MG63 (cell line): ENCODE measurements at places on chromosomes 16 and 17.
A peak's percentile ranks its signal among the peaks of the same experiment; 100 is the strongest.

GRCh38 chr17:7328840-7329373 is at the start of gene NEURL4:
NEURL4 (minus strand) TSS chr17:7329335; CDS start chr17:7329312, 23 bp downstream.
- DNase-seq, result no peak

- peak; percentile 52 for DNase-seq
Observed at GRCh38 chr17:64448665-64449512, at the start of gene MILR1. MILR1 (plus strand) TSS chr17:64449115; CDS start chr17:64449169, 54 bp downstream.

DNA sequence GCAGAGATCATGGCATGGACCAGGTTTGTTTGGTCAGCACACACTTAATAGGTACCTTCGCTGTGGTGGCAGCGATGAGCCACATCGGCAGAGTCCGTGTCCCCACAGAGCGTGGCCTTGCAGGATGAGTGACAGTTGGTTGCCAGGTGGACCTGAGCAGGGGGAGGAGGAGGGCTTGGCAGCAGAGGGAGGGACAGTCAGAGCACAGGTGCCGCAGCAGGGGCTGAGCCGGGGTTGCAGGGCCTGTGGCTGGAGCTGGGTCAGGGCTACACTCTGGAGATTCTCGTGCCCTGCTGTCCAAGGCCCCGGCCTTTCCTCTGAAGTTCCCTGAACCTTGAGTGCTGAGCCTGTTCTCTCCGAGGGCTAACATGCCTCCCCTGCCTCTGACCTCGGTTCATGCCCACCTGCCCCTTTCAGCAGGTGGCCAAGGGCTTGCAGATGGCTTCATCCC is 24.8 kb downstream of the POLR3E start:
- no peak for DNase-seq

DNA sequence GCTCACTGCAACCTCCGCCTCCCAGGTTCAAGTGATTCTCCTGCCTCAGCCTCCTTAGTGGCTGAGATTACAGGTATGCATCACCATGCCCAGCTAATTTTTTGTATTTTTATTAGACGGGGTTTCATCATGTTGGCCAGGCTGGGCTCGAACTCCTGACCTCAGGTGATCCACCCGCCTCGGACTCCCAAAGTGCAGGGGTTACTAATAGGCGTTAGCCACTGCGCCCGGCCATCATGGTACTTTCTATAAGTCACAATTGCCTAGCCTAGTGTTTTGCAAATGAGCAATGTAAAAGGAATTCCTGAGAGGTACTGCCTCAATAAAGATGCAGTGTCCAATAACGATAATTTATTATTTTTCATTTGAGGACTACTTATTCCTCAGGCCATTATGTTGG is 13.9 kb upstream of the PSMC3IP start:
- no peak for DNase-seq

DNA sequence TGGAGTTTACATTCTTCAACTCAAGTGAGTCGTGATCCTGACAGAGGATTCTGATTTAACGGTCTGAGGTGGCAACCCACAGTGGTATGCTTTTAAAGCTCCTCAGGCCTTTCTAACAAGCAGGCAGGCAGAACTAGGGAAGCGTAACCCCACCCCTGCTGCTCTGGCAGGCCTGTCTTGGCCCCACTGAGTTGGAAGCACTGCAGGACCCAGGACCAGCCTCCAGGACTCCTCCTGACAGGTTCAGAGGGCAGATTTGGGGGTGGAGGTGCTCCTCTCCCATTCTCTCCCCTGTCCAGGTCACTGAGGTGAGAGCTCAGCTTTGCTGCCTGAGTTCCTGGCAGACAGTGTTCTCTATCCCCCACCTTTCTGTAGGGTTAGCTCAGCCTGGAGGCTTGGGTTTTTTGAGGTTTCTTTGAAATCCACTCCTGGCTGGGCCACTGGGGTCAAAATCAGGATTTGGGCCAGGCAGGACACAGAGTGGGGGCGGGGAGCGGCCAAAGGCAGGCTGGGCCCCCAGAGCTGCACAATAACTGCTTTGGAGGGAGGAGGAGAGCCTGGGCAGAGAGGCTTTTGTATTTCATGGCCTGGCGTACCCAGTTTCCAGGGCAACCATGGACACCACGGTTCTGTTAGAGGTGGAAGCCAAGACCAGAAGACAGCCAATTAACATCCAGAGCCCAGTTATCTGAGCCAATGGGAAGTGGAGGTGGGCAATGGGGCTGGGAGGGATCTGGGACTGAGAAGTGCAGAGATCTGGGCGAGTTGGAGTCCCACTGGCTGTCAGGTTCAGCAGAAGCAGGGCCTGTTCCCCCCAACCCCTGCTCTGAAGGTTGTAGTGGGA is 9.5 kb downstream of the MRPL27 start:
- no peak for DNase-seq

DNA sequence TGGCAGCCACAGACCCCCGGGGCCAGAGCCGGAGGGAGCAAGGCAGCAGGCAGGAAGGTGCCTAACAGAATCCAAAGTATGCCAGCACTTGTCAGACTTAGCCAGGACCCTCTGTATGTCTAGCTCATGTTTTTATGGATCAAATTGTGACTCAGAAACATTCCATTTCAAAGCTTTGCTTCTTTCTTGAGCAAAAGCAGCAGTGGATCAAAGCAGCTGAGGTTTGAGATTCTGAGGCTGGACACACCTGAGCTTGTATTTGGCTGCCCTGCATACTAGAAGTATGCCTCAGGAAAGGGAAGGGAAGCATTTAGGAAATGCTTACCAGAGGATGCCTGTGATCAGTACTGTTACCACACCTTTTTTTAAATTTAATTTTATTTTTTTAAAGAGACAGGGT is 5.7 kb upstream of the MYO1C start:
- DNase-seq, result no peak

DNA sequence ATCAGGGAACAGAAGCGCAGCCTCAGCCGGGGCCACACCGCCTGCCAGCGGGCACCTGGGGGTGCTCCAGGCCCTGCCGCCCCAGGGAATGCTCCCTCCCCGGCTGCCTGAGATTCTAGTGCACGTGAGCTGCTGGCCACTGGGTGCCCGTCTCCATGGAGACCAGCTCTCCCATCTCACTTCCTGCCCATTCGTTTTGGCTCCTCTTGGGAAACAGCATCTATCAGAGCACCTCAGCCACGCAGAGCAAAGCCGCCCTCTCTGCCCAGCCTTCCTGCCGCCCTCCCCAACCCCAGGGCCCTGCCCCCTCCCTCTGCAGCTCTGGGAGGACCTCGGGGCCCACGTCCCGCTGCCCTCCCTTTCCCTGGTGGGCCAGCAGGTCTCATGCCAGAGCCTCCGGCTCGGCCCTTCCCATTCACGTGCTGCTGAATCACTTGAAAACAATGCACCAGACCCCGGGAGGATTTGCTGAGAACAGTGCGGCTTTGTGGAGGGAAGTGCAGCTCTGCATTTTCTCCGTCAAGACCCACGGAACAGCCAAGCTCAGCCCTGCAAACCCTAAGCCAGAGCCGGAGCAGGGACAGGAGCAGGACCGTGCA is 19.4 kb downstream of the CEP295NL start:
- peak; percentile 95 for DNase-seq
